ENCODE measurements at places on chromosomes 2 and 18. TPM values are rescaled to one million over a fixed set of nuclear protein-coding genes. Genes with fewer than 3 reads are reported as not detected.

- no peak overlapping the region for H3K27ac ChIP-seq
- H3K4me3 ChIP-seq, result no peak overlapping the region
- H3K4me1 ChIP-seq, result no peaks in the 10 kb centered on the region
- DNase-seq, result no peak
- H3K36me3 ChIP-seq, result no peaks in the 10 kb centered on the region
These were observed 19.6 kb downstream of the EHD3 start for GRCh38 chr2:31253356-31254131.

ALPI gene
- not detected for total RNA-seq

DNA sequence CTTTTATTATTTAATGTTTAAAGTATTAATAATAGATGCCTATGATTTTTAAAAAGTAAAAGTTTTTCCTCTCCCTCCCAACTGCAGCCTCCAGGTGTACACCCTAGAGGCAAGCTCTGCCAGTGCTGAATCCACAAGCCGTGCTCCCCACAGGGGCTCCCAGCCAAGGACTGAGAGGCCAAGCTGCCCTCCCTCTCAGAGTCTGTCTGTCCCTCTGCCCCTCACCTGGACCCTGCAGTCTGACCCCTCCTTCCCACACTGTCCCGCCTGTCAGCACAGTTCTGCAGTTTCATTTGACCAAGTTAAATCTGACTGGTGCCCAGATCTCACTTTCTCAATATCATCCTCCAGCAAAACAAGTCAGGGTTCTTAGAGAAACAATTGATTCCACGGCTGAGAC, 14.8 kb upstream of the PROC start:
- H3K27ac ChIP-seq, result peak overlapping the region; percentile 68
- no peak overlapping the region for H3K4me3 ChIP-seq
- H3K27me3 ChIP-seq, result no peaks in the 10 kb centered on the region
- no peak for DNase-seq
- H3K36me3 ChIP-seq, result no peaks in the 10 kb centered on the region

UCN gene
- 4.4 TPM for total RNA-seq

ABHD1 gene
- 0.46 TPM for total RNA-seq

DSEL gene
- 6.8 TPM for total RNA-seq

GRCh38 chr2:84807063-84807485, 73.8 kb downstream of the TRABD2A start:
- no peak for DNase-seq
- H3K27me3 ChIP-seq, result no peaks in the 10 kb centered on the region
- no peak overlapping the region for H3K27ac ChIP-seq
- H3K4me3 ChIP-seq, result no peak overlapping the region
- no peaks in the 10 kb centered on the region for H3K36me3 ChIP-seq

Data from Panc1 (cell line).